ENCODE measurements at places on chromosomes 13 and 19.

GRCh38 chr13:74062933-74063332 lies 71.3 kb downstream of the KLF12 start:
- peak; percentile 67 for DNase-seq

DNA sequence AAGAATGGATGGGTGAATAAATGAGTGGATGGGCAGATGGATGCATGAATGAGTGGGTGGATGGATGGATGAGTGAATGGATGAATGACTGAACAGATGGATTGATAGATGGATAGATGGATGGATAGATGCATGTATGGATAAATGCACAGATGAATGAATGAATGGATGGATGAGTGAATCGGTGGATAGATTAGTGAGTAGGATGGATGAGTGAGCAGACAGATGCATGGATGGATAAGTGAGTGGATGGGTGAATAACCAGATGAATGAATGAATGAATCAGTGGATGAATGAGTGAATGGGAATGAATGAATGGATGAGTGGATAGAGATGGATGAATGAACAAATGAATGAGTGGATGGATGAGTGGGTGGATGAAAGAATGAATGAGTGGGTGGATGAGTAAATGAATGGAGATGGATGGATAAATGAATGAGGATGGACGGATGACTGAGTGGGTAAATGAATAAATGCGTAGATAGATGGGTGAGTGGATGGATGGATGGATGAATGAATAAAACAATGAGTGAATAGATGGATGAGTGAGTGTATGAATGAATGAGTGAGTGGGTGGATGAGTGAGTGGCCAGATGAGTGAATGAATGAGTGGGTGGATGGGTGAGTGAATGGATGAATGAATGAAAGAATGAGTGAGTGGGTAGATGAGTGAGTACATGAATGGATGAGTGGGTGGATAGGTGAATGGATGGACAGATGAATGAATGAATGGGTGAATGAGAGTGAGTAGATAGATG lies 13.0 kb downstream of the GAS6 start:
- DNase-seq = no peak

GRCh38 chr19:3849092-3849491 lies 19.7 kb downstream of the ZFR2 start:
- peak; percentile 39 for DNase-seq

DNA sequence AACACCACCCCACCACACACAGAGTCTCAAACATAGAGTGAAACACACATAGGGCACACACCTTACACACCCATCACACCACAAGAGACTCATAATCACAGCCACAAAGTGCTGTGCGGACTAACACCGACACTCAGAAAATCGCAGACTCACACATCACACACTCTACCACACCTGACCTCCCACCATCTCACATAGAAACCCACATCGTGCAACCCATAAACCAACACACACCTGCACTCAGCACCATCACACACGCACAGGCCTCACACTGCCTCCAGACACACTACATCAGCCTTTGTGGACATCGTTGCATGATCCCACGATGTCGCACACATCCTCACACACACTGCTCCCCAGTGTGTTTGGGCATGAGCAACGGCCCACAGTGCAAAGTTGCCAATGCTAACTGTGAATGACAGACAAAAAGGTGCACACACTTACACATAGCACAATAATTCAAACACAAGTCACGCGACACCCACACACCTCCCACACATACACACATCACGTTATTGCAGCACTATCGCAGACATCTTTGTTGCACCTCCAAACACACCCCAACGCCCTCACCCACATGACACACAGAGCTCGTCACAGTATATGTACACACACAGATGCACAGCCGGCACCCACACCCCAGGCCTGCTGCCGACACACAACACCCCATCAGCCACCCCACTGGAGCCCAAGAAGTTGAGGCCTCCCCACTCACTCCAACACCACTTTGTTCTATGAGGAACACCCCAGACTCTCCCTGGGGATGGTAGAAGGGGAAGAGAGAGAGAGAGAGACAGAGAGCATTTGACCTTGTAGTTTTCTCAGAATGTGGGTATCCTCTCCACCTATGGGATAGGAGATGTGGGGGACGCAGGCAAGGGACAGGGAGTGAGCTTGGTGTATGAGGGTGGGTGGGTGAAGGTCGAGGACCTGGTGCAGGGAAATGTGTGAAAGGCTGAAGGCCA lies 1.2 kb upstream of the ATP1A3 start:
- DNase-seq = no peak

- no peak for DNase-seq
These were observed 93.6 kb downstream of the KL start for GRCh38 chr13:33109801-33110200.

- DNase-seq = peak; percentile 65
These were observed 7.3 kb downstream of the IFNL3 start for GRCh38 chr19:39237200-39238184.

- no peak for DNase-seq
These were observed 21.9 kb downstream of the RFX1 start for GRCh38 chr19:13984186-13984585.

DNA sequence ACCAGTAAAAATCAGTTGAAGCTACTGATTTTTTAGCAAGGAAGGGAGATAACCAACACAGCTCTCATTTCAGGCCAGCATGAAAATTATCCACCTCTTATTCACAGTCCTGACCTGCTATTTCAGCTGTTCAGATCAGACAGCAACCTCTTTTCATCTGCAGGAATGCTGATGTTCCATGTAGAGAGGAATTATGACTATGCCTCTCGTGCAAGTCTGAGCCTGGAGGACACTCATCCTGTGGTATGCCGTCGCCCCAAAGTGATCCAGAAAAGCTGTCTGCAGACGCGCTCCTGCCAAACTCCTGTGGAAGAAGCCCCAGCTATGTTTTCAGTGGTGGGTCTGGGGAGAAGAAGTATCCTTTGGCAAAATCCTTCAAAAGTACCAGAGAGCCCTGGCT lies 563.5 kb upstream of the SLITRK1 start:
- DNase-seq = no peak

DNA sequence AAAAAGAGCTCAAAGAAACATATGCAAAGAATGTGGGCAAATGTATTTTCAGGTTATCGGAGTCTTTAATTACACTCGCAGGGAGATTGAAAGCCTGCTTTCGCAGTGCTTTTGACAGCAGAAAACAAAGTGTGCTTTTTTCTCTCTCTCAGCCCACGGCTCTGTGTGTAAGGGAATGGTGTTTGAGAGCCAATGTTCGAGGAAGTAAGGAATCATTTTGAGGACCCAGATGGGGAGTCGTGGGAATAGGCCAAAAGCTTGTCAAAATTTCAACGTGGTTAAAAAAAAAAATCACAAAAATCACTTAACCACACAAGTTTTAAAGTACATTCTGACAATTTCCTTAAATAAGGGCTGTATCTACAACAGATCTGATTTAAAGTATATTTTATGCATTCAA lies 197.1 kb upstream of the IRS2 start:
- no peak for DNase-seq

- peak; percentile 5 for DNase-seq
These were observed 29.6 kb downstream of the ACSBG2 start for GRCh38 chr19:6164906-6165531.

DNA sequence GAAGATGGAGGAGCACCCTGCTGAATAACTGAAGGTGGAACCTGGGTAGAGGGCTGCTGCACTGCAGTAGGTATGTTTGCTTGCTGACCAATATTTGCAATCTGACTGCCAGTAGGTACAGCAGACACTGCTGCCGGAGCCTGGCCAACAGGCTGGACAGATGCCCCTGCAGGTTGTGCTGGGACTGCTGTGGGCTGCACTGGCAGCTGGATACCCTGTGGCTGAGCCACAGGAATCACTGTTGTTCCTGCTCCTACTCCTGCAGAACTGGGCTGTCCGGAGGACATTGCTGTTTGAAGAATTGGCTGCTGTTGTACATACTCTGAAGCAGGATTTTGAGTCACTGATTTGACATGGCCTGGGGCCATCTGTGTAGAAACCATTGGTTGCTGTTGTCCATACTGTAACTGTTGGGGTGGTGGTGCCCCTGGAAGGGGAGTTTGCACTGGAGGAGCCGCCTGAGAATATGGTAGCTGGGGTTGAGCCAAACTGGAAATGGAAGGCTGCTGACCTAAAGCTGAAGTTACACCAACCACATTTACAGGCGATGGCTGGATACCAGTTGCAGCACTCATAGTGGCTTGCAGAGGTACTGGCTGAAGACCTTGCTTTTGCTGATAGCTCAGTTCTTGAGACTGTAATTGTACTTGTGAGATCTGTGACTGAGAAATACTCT lies 2.2 kb downstream of the TSC22D1 start:
- no peak for DNase-seq

DNA sequence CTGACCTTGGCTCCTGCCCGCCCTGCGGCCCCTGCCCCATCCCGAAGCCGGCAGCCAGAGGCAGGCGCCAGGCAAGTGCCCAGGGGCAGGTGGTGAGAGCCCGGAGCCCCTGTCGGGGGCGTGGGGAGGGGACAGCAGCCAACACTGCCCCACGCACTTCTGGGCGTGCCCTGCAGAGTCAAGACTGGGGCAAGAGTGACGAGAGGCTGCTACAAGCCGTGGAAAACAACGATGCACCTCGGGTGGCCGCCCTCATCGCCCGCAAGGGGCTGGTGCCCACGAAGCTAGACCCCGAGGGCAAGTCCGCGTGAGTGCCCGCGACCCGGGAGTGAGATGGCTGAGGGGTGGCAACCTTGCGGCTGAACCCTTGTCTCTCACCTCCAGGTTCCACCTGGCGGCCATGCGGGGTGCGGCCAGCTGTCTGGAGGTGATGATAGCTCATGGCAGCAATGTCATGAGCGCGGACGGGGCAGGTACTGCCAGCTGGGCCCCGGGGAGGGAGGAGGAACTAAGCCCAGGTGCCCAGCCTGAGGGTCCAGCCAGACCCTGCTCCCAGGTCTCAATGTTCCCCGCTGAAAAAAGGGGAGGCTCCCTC lies 17.3 kb downstream of the ANKRD24 start:
- no peak for DNase-seq

DNA sequence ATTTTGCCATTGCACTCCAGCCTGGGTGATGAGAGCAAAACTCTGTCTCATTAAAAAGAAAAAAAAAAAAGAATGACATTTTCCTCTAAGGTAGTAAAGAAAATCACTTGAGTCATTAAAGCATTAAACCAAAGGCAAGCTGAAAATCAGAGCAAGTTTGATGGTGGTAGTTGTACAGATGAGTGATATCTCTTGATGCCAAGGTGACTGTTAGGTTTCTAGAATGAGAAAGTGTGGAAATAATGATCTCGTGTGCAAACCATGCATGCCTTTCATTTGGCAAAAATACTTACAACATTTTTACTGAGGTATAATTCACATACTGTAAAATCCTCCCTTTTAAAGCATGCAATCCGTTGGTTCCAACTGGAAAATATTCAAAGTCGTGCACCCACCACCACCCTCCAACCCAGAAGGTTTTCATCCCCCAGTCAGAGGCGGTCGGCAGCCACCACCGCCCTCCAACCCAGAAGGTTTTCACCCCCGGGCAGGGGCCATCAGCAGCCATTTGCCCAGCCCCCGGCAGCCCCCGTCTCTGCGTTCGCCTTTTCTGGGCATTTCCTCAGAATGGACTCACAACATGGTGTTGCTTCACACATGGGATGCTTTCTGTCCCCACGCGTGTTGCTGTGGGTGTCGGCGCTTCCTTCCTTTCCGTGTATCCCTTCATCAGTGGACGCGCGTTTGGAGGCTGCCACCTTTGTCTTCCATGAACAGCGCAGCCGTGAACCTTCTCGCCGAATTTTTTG lies 90.2 kb downstream of the ATP11A start:
- no peak for DNase-seq

DNA sequence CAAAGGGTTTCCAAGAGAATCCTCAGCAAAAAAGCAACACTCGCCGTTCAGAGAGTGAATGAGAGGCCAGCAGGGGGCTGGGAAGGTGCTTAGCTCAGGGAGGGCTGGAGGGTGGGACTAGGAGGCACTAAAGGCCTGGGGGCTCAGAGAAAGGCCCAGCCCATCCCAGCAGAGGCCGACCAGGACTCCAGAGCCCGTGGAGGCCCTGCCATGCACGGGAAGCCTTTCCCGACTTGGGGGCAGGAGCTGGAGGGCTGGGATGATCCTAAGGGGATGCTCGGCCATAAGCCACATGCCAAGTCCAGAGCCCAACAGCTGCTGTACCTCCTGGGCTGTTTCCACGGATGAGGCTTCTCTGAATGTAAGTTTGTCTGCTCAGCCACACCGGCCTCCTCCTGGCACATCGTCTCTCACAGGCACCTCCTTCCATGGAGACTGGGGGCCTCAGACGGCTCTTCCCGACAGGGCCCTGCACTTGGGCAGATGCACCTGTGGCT lies 19.5 kb downstream of the RASA3 start:
- DNase-seq = peak; percentile 51

GRCh38 chr19:10009714-10010224 lies 535 bp downstream of the COL5A3 start:
- DNase-seq = no peak

DNA sequence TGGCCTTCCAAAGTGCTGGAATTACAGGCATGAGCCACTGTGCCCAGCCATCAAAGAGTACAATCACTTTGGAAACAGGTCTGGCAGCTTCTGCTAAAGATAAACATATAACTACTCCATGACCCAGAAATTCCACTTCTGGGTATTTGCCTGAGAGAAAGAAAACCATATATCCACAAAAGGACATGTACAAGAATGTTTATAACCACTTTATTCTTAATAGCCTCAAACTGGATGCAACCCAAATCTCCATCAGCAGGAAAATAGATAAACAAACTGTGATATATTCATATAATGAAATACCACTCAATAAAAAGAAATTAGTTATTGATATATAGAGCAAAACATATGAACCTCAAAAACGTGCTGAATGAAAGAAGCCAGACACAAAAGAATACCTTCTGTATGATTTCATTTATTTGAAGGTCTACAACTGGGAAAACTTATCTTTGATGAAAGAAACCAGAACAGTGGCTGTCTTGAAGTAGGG lies 40.5 kb downstream of the TEX26 start:
- DNase-seq = no peak

GRCh38 chr19:46426035-46426505 lies 2.7 kb downstream of the PNMA8C start:
- DNase-seq = no peak

- DNase-seq = peak; percentile 12
These were observed 13.7 kb upstream of the GPR183 start for GRCh38 chr13:99320693-99321481.

GRCh38 chr13:103961129-103961528 lies 894.9 kb upstream of the SLC10A2 start:
- no peak for DNase-seq

GRCh38 chr13:46342538-46342937 lies 44.5 kb downstream of the RUBCNL start:
- DNase-seq = no peak

GRCh38 chr19:13974073-13974472 lies 21.8 kb downstream of the DCAF15 start:
- DNase-seq = peak; percentile 66

- no peak for DNase-seq
These were observed 13.7 kb upstream of the ELF1 start for GRCh38 chr13:41032691-41033376.
